ENCODE measurements at places on chromosomes 11 and 22. TPM values are rescaled to one million over a fixed set of nuclear protein-coding genes. Genes with fewer than 3 reads are reported as not detected.

The OR10D3 gene
- not detected for total RNA-seq

The POU2AF2 gene
- not detected for total RNA-seq

- no peak for ATAC-seq
These were observed 17.8 kb downstream of the TREH start for GRCh38 chr11:118661425-118662301.

- no peak for ATAC-seq
These were observed 388.0 kb downstream of the DYNC2H1 start for GRCh38 chr11:103497268-103497667.

DNA sequence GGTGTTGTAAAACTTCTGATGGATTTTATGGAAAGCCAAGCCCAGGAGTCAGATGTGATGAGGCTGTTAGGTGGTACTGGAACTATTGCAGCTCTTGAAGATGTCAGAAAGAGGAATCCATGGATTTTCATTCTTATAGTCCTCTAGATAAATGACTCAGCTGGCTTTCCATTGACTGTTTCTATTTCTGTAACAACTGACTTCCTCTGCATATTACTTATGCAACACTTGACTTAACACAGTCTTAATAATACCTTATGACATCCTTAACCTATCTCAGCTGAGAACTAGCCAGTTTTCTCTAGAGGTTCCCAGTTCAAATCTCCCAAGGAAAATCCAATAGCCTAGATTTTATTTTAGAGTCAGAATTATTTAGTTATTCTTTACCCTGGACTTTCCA, 263.8 kb downstream of the LUZP2 start:
- ATAC-seq: no peak

The PTGDR2 gene
- total RNA-seq: 0.81 TPM

DNA sequence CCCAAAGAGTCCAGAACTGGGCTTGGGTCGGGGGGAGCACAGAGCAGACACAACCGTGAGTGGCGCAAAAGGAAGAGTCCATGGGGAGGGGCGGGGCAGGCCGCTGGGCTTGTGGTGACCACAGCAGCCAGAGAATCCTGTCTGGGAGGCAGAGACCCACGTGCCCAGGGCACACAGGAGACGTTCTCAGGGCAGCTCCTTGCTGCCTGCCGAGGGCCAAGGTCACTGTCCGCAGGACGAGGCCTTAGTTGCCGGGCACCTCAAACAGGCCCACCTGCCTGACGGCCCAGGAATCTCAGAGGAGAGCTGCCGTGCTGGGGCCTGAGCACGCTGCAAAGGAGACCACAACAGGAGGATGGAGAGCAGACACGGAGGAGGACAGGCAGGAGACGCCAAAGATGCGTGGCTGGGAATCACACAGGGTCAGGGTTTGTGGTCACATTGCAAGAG, 87.8 kb downstream of the MYEOV start:
- no peak for ATAC-seq

DNA sequence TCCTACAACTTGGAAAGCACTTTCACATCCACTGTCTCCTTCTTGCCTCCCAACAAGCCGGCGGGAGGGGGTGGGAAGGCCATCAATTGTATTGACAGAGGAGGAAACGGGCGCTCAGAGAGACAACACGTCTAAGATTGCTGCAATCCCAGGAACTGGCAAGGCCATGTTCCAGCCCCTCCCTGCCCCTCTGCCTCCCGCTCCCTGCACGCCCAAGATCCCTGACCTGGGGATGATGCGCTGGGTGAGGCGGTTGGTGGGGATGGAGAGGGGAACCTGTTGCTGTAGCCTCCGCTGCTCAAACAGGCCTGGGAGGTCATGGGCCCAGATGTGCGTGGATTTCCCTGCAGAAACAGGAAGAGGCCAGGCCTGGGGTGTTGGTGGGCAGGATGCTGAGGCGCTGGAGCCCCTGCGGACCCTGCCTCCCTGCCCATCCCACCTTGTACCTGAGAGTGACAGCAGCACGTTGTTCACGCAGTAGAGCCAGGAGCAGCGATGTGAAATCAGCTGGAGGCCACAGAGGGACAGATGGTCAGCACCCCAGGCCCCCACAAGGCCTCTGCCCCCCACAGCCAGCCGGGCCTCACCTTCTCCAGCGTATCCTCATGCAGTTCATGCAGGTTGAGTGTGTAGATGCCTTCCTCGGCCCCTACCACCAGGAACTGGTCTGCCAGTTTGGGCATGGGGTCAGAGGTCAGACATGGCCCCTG, 6.8 kb downstream of the MAP4K2 start:
- ATAC-seq: no peak

DNA sequence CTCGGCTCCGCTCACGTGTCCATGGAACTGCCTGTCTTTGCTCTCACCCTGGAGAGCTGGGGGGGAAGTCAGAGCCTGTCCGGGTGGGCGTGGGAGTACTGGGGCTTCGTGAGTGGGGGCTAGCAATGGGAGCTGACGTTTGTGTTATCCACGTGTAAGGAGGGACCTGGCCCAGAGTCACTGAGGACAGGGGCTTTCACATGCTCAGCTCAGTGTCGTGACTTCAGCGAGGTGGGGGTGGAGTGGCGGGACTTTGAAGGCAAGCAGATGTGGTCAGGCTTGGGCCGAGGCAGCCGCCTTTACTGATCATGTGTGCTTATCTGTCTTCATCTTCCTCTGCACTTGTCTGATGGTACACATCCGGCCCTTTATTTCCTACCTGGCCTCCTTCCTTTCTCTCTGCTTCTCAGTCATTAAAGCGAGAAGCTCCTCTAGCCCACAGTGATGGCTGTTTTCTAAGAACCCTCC, 113.1 kb upstream of the NNMT start:
- ATAC-seq: no peak

DNA sequence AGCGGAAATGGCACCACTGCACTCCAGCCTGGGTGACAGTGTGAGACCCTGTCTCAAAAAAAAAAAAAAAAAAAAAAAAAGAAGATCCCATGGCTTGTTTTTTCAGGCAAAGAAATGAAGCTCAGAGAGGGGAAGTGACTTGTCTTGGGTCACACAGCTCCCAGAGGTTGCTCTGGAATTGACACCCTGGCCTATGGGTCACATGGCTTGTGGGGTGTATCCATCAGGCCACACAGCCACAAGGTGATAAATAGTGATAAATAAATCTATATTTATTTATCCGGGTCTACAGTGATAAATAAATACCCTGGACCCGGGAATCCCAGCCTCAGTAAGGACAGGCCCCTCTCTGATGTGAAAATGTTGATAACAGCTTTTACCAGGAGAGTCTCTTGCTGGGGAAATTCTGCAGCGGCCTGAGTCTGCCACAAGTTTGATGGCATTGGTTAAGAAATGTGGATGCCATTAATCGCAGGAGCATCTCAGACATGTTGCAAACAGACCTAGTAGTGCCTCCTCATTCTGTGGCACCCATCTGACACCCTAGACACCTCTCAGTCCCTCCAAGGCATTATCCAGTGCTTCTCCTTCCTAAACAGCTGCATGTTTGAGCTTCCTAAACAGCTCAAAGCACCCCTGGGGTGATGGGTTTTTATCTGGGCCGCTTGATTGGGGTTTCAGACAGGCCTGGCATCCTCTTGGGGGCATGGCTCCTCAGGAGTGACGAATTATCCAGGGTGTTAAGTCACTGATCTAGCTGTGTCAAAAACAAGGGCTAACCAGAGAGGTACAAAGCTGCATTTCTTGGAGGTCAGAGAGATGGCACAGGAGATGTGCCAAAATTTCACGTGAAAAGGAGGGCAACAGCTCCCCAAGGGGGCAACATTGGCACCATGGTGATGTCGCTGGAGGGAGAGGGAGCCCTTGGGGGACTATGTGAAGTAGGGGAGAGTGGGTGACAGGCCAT, 1.9 kb upstream of the EMID1 start:
- ATAC-seq: no peak

The PKNOX2 gene
- 10.5 TPM for total RNA-seq

DNA sequence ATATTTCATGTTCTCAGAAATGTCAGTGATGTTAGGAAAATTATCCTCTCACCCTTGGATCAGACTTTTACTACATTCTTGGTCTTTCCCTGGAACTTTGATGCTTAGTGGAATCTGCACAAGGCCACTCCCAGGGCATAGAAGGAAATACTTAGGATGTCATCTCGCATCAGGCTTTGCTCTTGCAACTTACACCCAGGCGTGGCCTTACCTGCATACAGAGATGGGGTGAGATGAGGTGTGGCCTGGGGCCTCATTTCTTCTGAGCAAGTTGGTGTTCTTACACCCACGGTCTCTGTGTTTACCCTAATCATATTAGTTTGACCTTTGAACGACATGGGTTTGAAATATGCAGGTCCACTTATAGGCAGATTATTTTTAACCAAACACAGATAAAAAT, 19.0 kb upstream of the OR52K2 start:
- ATAC-seq: no peak

The SCGB1A1 gene
- not detected for total RNA-seq

The GALNT18 gene
- 12.0 TPM for total RNA-seq
